ENCODE measurements at places on chromosomes 12 and 14.

- no peak for DNase-seq
These were observed 484 bp downstream of the PPP1CC start for GRCh38 chr12:110742096-110742717.

GRCh38 chr14:62369919-62370560 is 607.8 kb downstream of the SNAPC1 start:
- DNase-seq, result no peak

DNA sequence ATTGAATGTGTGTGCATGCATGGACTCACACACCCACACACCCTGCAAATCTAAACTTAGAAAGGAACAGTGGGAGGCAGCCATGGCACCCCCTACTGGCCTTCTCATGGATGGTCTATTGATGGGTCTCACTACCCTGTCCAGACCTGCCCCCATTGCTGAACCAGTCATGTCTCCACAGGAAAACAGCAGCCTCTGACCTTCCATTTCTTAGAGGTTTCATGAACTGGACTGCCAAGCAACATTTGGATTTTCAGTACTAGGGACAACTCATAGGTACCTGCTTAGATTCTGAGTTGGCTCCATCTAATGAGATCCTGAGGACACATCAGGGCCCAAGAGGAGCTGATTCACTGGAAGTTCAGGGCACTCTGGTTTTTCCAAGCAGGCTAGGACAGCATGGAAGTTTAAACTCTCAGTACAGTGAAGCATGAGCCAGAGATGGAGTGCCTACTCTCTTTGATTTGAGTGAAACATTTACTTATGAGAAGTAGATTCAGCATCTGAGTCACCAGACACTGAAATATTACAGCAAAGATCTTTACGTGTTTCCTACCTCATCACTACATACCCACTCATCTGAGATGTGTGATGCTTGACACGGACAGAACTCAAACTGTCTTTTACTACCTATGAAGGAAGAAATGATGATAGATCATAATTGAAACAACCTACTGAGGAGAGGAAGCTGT is 98.9 kb upstream of the PLEKHG7 start:
- DNase-seq, result no peak

DNA sequence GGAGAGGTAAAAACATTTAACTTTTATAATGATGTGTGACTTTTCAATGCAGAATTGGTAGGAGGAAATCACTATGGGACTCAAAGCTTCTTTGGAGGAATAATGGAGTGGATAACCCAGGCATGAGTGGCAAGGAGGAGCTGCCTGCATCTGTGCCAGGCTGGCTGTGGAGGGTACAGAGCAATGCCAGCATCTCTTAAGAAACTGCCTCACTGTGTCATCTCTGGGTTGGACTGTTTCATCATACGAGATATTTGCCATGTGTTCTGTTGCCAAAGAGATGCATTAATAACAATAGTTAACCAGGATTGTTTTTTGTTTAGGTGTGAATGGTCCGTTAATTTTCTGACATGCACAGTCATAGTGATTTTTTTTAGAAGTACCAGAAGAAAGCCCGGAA is 183.7 kb upstream of the NTF3 start:
- DNase-seq, result no peak

GRCh38 chr12:22287776-22288621 is 46.5 kb downstream of the ST8SIA1 start:
- peak; percentile 14 for DNase-seq

DNA sequence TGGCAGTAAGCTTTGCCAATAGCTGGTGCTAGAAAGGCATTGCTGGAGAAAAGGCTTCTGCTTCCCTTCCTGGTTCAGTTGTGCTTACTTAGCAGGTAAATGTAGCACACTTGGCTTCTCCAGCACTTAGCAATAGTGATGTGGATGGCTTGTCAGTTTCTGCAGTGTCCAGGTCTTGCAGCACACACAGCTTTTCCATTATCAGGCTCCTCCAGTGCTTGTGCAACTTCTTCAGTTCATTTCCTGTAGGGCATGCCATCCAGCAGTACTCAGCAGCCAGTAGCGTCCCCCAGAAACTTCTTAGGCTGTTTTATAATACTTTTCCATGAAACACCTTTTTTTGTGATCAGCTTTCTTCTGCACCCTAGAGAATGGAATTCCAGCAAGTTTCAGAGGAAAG is 154.6 kb downstream of the SLC6A15 start:
- DNase-seq, result no peak

DNA sequence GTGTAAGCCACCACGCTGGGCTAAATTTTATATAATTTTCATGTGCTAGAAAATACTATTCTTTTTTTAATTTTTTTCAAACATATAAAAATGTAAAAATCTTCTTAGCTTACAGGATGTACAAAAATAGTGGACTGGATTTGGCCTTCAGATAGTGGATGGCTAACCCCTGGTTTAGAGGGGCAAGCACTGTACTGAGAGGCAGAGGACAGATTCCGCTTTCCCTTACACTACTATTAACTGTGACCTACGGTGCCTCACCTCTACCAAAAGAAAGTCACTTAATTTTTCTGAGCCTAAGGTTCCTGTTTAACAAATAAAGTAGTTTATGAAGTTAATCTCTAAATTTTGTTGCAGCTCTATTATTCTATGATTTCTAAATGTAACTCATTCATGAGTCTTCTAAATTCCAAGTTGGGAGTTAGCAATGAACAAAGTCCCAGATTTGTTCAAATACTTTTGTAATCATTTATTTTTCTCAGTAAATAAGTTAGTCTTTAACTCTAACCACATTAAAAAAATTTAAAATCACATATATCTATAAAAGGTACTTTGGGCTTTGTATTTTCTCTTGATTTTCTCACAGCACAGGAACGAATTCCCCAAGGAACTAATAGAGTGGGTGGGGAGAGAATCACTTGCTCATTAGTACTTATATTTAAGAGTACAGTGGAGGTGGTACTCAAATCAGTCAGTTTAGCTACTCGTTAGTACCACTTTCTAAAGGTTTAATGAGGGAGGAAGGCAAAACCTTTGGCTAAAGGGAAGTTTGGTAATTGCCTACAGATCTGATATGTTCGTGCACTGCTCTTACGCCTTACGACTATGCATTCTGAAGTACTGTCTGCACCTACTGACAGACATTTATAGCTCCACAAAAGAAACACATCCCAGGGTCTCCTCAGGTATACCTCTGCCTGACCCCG is 33.7 kb downstream of the SLC15A5 start:
- no peak for DNase-seq

DNA sequence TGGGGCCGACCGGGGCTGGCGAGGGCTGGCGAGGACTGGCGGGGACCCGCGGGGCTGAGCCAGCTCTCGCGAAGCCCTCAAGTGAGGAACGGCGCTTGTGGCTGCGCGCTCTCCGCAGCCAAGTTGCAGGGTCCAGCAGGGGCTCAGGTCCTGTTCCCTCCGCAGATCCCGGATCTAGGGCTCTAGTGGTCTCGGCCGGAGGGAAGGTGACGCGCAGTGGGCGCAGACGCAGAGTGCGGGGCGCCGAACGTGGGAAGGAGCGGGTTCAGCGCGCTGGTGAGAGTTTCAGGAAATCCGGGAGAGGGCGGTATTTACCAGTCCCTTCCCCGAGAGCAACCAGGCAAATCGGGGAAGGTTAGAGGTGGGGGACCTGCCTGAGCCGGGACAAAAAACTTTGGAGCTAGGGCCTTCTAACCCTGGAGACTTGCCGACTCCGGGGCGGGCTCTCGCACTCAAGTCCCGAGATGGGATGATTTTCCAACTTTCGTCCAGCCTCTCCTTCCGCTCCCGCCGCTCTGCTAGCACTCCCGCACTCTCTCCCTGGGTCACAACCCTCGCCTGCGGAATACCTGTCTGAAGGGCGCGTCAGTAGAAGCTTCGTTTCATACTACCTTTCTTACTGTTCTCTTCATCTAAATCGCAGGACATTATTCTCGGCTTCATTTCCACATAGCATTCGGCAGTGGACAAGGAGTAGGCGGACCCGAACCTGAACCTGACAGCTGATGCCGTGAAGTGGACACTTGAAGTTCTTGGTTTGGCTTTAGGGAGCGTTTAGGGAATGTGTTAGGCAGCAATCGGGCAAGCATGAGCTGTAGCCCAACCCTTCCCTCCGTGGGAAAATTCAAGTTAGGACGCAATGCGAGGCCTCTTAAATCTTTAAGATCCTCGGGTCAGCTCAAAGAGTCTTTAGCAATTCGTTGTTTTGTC is 13.6 kb upstream of the PAX9 start:
- DNase-seq, result peak; percentile 66

DNA sequence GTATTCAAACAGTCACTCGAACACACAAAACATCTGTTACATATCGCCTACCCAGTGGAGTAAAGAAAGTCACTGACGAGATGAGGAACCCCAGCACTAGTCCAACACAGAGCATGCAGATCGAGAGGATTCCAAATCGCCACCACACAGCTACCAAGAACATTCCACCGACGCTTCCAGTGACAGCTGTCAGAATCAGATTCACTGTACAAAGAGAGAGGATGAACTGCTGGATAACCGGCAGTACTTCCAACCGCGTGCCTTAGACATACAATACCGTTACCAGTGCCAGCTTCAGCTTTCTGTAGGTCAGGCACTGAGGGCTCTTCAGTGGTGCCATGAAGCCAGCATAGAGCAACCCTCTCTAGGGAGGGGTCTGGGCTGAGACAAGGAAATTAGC is 34.5 kb downstream of the TM7SF3 start:
- DNase-seq, result no peak

- DNase-seq, result no peak
These were observed 78.8 kb downstream of the ITPR2 start for GRCh38 chr12:26754148-26754547.

DNA sequence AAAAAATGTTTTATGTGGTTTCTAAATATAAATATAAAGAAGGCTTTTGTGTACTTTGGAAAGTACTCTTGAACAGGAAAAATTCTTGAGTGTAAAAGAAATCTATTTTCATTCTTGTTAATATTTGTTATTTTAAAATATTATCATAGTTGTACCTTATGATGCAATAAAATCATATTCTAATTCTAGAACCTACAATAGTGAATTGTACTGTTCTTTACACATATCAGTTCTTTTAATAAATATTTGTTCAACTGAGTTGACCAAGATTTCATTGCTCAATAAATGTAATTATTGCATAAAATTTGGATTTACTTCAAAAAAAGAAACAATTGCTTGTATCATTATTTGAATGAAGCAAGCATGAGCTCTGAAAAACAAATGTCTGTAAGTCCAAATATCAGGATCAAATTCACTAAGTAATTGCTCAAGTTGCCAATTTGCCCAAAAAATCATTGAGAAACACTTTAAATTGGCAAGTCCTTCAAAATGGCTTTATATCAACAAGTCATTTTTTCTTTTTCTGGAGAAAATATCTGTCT is 191.6 kb upstream of the SLC16A7 start:
- no peak for DNase-seq

GRCh38 chr12:753611-754472 is 1.5 kb downstream of the WNK1 start:
- no peak for DNase-seq

DNA sequence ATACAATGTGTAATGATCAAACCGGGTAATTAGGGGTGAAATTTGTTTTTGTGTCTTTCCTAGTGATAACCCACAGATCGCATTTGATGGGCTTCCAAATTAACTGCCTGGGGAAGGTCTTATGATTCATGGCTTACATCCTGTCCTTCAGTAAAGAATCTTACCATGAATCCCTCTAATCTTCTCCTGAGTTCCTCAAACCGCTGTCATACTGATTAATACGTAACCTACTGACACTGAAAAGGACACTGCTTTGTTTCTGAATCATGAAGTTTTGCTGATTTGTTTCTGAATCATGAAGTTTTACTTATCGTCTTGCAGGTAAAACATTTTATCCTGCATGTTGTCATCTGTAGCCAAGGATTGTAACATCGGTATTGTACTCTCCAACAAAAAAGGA is 52.0 kb upstream of the CRY1 start:
- no peak for DNase-seq

GRCh38 chr14:71665781-71666180 is 266.4 kb upstream of the RGS6 start:
- DNase-seq, result no peak

- DNase-seq, result no peak
These were observed 131.3 kb downstream of the PTPRO start for GRCh38 chr12:15453613-15454012.

DNA sequence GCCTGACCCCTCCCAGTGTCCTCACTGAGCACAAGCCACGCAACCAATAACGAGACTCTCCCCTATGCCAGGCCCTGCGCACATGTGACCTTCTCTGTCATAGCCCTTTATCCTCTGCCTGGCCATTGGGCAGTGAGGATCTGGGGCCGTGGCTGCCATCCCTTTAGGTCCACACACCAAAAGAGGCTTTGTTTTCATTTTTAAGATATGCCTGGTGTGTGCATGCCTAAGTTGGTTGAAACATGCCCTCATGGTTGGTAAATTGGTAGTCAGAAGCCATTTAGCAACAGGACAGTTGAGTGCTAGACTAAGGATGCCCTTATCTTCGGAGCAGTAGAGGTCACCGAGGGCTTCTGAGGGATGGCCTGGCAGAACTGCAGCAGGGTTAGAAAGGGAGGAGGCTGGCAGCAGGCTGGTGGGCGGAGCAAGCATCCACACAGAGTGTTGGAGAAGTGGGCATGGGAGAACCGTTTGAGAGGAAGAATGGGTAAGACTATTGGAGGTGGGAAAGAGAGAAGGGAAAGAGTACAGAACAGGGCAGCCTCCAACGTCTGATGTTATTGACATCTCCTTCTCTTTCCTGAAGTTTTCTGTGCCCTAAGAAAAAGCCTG is 75.1 kb downstream of the SLC24A4 start:
- no peak for DNase-seq

DNA sequence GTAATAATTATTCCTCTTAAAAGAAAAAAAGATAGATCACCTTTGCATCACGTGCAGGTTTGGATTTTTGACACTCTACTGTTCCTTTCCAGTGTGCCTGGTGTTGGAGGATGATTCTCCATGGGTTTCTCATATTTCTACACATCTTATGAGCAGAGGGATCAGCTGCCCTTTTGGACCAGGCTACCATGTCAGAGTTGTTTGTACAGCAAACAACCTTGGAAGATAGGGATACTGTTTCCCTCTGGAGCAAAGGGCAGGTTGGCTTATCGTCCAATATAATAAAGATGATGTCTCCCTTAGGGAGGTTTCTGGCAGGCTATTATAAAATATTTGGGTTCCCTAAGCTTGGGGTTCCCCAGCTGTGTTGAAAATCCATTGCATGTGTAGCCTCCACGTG is 42.1 kb downstream of the DAO start:
- DNase-seq, result no peak

DNA sequence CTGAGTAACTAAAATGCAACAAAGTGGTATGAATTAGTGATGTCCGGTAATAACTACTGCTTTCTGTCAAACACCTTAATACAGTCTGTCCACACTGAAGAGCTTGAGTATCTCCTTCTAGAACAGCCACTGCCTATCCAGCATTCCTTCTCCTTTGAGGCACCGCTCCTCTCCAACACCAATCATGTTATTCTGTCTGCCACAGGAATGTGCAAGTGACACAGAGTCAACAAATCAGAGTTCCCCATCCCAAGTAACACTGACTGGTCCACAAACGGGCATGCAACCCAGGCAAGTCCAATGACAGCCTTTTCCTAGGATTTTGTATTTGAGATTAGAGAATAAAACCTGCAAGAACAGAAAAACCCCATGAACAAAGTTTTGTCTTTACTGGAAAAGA is 3.8 kb downstream of the GXYLT1 start:
- DNase-seq, result no peak
